NCI-H526 (cell line): ENCODE measurements at places on chromosomes 13 and 19.

DNA sequence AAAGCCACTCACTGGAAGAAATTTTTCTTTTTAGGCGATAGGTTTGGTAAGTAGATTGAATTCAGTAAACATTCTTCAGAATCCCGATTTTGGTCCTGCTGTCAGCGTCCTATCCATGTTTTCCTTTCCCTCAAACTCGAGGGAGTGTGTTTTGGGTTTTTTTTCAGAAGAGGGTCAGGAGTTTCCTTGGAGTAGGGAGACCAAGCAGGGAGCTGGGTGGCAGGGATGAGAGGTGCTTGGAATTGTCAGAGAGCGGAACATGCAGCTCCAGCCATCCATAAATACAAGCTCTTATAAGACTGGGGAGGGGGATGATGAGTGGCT, 1.6 kb upstream of the PCDH8 start:
- peak; percentile 16 for DNase-seq

GRCh38 chr13:105139048-105139379, 1396.4 kb downstream of the EFNB2 start:
- no peak for DNase-seq

DNA sequence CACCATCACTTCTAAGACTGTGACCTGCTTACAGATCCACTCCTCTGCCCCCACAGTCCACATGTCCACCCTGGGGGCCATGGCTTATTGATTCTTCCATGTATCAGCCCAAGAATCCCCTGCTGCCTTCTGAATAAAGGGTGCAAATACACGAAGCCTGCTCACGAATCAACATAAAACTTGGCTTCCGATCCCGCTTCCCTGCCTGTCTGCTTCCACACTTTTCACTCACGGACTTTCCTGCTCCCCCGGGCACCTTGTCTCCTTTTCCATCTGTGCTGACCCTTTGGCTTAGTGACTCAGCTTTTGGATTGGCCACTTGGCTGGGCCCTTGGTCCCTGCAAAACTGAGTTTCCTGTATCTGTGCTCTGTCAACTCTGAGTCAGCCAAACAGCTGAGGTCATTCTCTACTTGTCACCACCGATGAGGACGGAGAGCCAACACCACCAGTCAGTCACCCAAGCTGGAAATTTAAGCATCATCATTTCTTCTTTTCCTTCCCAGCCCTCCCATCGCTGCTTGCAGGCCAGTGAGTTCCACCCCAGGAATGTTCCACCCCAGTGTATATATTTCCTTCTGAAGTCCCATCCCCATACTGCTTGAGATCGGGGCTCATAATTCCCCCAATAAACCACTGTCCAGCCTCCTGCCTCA, 11.4 kb upstream of the USP12 start:
- DNase-seq, result no peak

DNA sequence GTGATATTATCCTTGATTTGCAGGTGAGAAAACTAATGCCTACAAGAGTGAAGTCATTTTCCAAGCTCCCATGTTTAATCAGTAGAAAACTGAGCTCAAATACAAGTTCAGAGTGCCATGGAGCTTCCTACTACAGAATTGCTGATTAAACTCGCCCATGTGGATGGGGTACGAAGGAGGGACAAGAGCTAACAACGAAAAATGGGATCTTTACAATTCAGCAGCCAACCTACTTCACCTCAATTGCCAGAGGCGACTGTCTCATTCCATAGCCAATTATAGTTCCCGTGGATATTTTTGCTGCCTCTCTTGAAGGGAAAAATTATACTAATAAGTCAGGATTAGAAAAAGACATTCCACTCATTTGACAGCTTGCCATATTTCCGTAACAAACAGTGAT, 1155.1 kb downstream of the OLFM4 start:
- no peak for DNase-seq

DNA sequence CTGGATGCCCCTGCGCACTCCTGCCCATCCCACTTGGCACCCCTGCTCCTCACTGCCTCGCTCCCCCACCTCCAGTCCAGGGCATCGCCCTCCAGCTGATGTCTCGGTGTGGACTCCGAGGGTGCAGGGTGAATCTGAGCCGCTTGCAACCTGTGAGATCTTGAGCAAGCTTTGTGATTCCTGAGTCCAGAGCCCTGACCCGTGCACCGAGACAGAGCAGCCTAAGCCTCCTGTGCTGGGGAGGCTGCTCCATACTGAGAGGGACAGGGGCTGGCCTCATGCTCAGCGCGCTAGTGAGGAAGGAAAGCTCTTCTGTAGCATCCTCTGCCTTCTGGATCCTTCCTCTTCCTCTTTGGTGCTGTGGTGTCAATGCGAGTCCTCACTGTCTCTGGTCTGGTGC, 116.0 kb downstream of the TEX29 start:
- DNase-seq, result no peak
